SK-N-SH (cell line): ENCODE measurements at places on chromosomes 16 and 17.
A peak's percentile ranks its signal among the peaks of the same experiment; 100 is the strongest.

- DNase-seq, result peak; percentile 92
These were observed 14.4 kb upstream of the ALDH3A1 start for GRCh38 chr17:19762515-19762961.

- DNase-seq, result no peak
These were observed 5.8 kb downstream of the WIPF2 start for GRCh38 chr17:40224718-40225550.

DNA sequence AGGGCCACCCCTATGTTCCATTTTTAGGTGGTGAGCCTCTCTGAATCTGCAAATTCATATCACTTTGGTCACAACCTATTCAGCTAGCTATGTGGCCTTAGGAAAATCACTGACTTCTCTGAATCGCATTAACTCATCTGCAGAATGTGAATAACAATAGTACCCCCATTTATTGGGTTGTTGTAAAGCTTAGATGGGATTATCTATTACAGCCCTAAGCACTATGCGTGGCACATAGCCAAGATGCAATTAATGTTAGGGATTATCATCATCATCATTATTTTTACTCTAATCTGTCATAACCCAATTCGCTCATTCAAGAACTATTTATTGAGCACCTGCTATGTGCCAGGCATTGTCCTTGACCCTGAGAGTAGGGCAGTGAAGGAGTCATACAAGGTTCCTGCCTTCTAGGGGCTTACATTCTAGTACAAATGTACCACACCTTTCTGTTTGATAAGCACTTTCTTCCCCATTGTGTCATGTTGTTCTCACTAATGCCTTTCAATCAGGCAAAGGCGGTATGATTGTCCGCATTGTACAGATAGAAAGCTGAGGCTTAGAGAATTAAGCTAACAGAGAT, 38.5 kb downstream of the CHD9 start:
- no peak for DNase-seq

- DNase-seq, result no peak
These were observed 89.4 kb downstream of the C16orf78 start for GRCh38 chr16:49462989-49463371.

DNA sequence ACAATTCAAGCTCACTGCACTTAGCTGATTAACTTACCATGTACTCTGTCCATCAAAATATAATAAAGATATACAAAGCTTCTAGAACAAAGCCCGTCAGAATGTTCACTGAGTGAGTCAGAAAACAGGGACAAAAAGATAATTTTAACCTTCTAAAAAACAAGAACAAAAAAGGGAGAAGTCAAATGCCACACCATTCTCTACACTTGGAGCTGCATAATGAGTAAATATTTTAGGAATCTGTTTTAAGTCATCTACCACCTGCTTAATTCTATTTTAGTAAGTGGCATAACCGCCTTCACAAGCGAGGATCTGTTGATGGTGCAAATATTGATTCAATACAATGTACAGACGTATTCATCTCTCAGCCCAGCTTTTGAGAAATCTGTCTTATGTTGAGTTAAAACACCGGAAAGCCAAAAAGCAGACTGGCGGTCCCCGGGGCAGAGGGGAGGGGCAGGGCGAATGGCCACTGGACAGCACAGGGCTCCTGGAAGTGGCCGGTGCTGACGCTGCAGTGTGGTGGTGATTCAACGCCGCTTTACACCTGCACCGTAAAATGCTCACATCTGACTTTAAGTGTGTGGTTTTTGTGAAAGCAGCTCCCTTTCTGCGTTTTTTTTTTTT, 20.1 kb downstream of the RAB40B start:
- DNase-seq, result no peak

DNA sequence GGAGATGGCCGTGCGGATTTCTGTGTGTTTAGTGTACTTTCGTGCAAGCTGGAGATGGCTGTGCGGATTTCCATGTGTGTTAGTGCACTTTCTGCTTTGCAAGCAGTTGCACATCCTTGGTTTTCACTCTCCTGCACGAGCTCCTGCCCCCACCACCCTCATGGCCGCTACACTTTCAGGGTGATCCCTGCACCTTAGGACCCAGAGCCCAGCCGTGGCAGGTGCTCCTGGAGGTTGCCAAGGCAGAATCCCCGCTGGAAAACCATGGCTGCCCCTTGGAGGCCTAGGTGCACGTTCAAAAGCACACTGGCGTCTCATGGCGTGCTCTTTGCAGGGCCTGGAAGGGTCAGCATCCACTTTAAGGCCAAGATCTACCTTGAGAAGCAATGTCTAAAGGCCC, 311.0 kb upstream of the TNRC6C start:
- no peak for DNase-seq

GRCh38 chr16:49596068-49596467, 222.5 kb downstream of the C16orf78 start:
- DNase-seq, result peak; percentile 63

DNA sequence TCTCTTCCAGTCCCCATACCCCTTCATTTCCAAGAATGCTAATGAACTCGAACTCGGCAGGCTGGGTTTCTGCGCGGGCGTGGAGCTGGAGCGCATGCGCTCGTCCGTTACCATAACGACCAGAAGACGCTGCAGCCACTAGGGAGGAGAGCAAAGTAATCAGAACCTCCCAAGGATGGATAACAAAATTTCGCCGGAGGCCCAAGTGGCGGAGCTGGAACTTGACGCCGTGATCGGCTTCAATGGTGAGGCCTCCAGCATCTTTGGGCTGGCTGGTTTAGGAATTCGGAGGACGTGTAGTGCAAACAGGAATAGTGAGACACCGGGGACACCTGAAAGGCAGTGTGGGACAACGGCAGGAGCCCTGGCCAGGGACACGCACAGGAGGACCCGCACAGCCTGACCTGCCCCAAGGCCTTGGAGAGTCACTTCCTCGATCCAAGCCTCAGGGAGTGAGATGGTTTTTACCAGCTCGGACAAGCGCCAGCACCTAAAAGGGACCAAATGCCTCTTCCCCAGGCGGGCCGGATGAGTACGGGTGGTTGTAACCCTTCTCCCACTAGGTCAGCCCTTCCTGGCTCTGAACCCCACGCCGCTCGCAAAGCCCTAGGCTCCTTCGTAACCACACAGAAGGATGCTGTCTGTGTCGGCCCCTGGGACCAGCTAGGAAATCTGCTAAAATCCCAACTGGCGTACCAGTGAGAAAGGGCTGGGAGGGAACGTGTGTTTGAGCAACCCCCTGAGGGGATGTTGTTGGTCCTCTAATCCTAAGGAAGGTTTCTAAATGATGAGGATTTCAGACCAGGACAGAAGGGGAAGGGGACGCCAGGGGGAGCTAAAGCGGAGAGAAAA, at the start of gene CFAP52:
Gene CFAP52, plus strand, starts transcription at position 122 of the 852 bp plus-strand sequence. Its CDS starts 54 bp downstream, at position 176.
- DNase-seq, result peak; percentile 82

DNA sequence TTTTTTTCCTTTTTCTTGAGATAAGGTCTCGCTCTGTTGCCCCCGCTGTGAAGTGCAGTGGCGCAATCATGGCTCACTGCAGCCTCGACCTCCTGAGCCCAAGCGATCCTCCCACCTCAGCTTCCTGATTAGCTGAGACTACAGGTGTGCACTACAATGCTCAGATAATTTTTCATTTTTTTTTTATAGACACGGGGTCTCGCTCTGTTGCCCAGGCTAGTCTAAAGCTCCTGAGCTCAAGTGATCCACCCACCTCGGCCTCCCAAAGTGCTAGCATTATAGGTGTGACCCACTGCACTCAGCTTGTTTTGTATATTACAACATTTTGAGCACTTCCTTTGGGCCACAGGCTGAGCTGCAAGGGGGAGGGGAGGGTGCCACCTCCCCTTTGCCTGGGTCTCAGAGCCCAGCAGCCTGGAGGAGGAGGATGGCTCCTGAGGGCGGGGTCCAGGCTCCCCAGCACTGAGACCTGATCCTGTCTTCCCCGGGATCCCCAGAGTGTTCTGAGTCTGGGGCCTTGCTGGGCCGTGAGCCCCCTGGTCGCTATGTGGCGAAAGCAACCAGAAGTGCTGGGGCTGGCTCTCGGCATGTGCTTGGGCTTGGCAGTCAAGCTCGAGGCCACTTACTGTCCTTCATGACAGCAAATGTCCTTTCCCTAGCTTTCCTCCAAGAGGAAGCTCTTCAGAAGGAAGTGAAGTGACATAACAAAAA, 8.1 kb downstream of the DEF8 start:
- DNase-seq, result no peak

DNA sequence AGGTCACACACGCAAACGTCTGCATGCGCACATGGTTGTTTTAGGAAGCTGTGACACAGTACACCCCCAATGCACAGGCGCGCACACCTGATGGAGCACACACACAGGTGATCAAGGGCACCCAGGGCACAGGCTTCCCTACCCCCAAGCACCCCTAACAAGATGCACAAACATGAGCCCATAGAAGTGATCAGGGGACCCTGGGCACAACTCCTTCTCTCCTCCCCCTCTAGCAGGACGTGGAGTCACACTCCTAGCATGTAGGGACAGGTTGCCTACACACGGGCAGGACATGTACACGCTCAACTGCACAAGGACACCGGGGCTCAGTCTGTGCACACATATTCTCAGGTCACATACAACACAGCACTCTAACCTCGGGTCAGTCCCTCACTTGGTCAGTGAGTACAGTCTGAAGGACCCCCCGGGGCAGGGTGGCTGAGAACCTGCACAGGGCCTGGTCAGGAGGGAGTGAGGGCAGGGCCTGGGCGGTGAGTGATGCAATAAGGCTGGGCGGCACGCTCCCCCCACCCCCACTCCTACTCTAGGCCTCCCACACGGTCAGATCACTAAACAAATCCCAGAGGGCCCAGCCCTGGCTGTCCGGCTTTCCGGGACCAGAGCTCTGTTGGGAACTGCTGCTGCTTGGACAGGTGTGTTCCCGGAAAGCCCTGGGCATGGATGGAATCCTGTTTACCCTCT, 751 bp upstream of the DOC2B start:
- DNase-seq, result no peak

GRCh38 chr16:55280587-55280986, 43.4 kb upstream of the IRX6 start:
- peak; percentile 40 for DNase-seq

GRCh38 chr16:2483939-2484897, 9.3 kb downstream of the TBC1D24 start:
- peak; percentile 62 for DNase-seq

- peak; percentile 69 for DNase-seq
These were observed 100.6 kb downstream of the ZNF423 start for GRCh38 chr16:49755313-49755620.

GRCh38 chr17:57819867-57820266, 30.0 kb downstream of the MRPS23 start:
- DNase-seq, result no peak

- peak; percentile 91 for DNase-seq
These were observed 490 bp downstream of the GID4 start for GRCh38 chr17:18039535-18040260.

- no peak for DNase-seq
These were observed 78.3 kb upstream of the TBX2 start for GRCh38 chr17:61321344-61321743.

GRCh38 chr17:40530531-40530994, 29.1 kb upstream of the TNS4 start:
- no peak for DNase-seq

- no peak for DNase-seq
These were observed 551.9 kb upstream of the CA10 start for GRCh38 chr17:52710363-52710901.

DNA sequence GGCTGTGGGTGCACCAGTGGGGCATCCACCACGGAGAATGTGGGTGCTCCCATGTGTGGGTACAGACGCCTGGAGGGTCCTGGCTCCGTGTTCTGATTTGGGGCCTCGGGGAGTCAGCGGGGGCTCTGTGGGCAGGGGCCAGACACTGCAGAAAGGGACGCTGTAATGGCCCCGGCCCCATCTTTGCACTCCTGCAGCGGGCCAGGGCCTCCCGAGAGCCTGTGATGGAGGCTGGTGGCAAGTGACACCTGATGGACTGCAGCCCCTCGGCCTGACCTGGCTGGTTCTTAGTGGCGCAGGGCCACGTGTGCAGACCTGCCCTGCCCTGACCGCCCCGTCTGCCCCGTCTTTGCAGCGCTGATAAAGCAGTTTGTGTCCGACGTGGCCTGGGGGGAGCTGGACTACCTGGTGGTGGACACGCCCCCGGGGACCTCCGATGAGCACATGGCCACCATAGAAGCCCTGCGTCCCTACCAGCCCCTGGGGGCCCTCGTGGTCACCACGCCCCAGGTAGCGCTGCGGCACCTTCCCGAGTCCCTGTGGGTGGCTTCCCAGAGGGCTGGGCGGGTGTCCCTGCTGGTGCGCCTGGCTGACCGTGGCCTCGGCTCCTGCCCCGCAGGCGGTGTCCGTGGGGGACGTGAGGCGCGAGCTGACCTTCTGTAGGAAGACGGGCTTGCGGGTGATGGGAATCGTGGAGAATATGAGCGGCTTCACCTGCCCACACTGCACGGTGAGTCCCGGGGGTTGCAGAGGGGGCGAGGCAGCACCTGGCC, 4.7 kb downstream of the NUBP2 start:
- DNase-seq, result no peak

DNA sequence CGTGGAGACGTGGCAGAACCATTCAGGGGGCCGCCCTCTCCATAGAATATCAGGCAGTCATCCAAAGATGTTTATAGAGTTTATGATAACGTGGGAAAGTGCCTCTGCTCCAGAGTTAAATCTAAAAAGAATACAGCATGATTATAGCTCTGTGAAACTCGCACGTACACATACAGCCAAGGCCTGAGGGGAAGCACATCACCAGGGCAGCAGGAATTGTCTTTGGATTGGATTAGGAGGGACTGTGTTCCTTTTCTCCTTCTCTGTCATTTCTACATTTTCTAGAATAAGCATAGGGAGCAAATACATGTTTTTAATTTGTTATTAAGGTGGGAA, 26.9 kb downstream of the EEF2K start:
- DNase-seq, result no peak

GRCh38 chr17:32285746-32286517, 20.3 kb downstream of the RHBDL3 start:
- DNase-seq, result no peak

- peak; percentile 46 for DNase-seq
These were observed 355.3 kb downstream of the TOX3 start for GRCh38 chr16:52191531-52192134.

GRCh38 chr16:58119509-58119845, 9.7 kb downstream of the CFAP20 start:
- DNase-seq, result no peak

DNA sequence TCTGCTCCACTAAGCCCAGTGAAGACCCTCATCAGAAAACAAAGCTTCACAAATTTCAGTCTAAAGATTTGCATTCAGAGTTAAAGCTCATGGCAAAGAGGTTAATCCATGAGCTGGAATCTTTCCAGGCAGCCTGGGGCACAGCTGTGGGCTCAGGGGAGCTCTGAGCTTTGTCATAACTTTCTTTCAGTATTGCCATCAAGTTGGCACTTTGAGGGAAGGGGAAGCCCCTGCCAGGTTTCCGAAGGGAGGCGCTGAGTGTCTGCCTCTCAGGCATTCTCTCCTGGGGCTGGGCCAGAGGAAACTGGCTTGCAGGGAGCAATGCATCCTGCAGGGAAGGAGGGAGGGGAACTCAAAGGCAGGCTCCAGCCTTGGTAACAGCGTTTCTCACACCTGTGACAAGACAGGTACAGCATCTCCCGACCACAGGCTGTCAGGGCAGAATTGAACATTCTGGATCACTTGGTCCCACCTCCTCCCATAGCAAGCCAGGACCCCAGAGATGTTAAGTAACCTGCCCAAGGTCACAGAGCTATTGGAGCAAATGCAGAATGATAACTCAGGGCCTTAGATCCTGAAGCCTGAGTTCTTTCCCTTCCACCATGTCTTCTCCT, 3.9 kb downstream of the LPO start:
- no peak for DNase-seq

GRCh38 chr16:75491876-75492275, 3.4 kb downstream of the CHST6 start:
- DNase-seq, result peak; percentile 92

GRCh38 chr17:16439303-16439791, 24.0 kb downstream of the TRPV2 start:
- DNase-seq, result no peak
